Effector memory CD8-positive, alpha-beta T cell (primary cell): ENCODE measurements at places on chromosomes 3 and 15.

- no peaks in the 10 kb centered on the region for H3K4me1 ChIP-seq
- DNase-seq, result no peak
- no peak overlapping the region for H3K4me3 ChIP-seq
- H3K27ac ChIP-seq, result no peak overlapping the region
- no peaks in the 10 kb centered on the region for H3K36me3 ChIP-seq
These were observed 50.7 kb downstream of the LINGO1 start for GRCh38 chr15:77581896-77582569.

- no peaks in the 10 kb centered on the region for H3K36me3 ChIP-seq
- no peak overlapping the region for H3K27ac ChIP-seq
- H3K27me3 ChIP-seq, result no peaks in the 10 kb centered on the region
- H3K4me3 ChIP-seq, result no peak overlapping the region
- no peak for DNase-seq
These were observed 30.6 kb upstream of the CP start for GRCh38 chr3:149252272-149252671.

- DNase-seq, result no peak
- peak overlapping the region; percentile 54 for H3K4me3 ChIP-seq
- peaks cover 8% of the 10 kb centered on the region for H3K36me3 ChIP-seq
- peaks cover 33% of the 10 kb centered on the region for H3K27me3 ChIP-seq
- H3K4me1 ChIP-seq, result peaks cover 12% of the 10 kb centered on the region
- H3K27ac ChIP-seq, result no peak overlapping the region
These were observed 15.0 kb downstream of the PTH1R start for GRCh38 chr3:46892285-46893145.

GRCh38 chr3:186985661-186986364 lies 55.5 kb downstream of the ST6GAL1 start:
- H3K36me3 ChIP-seq, result peaks cover 44% of the 10 kb centered on the region
- peak overlapping the region; percentile 35 for H3K27ac ChIP-seq
- no peak for DNase-seq
- H3K27me3 ChIP-seq, result no peaks in the 10 kb centered on the region

DNA sequence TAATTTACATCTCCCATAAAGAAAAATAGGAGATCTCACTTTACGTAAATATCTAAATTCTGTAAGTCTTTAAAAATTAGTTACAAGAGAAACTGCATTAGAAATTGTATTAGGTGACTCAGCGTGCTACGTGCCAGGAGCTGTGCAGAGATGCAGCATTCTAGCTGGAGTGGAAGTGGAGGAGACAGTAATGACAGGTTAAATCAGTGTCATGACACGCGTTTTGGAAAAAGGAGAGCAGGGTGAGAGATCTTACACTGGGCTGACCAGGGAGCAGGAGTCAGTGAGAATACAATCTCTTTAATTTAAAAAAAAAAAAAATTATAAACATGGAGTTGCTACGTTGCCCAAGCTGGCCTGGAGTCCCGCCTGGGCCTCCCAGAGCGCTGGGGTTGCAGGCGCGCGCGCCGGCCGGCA lies 635 bp downstream of the TUBGCP5 start:
- H3K4me3 ChIP-seq, result peak overlapping the region; percentile 92
- H3K27me3 ChIP-seq, result no peaks in the 10 kb centered on the region
- peak overlapping the region; percentile 90 for H3K27ac ChIP-seq

- H3K4me3 ChIP-seq, result no peak overlapping the region
- H3K27ac ChIP-seq, result no peak overlapping the region
- peaks cover 3% of the 10 kb centered on the region for H3K36me3 ChIP-seq
- H3K27me3 ChIP-seq, result peaks cover 45% of the 10 kb centered on the region
- DNase-seq, result no peak
These were observed 268.4 kb upstream of the CHRM5 start for GRCh38 chr15:33699691-33700447.

DNA sequence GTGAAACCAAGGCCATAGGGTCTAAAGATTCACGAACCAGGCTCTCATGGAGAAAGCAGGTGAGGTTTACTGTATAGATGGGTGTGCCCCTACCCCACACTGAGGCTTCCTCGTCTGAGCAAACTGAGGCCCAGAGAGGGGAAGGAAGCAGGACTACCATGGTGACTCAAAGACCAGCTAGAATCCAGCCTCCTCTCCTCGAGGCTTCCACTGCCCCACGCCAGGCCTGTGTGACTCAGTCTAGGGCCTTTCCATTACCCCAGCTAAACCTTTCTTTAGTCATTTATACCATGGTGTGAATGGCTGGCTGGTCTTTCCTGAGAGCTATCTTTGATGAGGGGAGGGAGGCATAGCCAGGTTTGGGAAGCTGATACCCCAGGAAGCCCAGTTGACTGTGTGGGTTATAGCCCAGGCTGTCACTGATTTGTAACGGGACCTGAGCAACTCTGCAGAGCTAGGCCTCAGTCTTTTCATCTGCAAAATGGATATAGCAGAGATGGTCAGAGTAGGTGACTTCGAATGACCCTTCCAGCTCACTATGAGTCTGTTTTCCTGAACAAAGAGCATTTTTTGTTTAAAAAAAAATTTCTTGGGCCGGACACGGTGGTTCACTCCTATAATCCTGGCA lies 3.0 kb upstream of the RHO start:
- no peak overlapping the region for H3K4me3 ChIP-seq
- H3K36me3 ChIP-seq, result no peaks in the 10 kb centered on the region
- H3K27ac ChIP-seq, result peak overlapping the region; percentile 59
- H3K4me1 ChIP-seq, result peaks cover 5% of the 10 kb centered on the region

DNA sequence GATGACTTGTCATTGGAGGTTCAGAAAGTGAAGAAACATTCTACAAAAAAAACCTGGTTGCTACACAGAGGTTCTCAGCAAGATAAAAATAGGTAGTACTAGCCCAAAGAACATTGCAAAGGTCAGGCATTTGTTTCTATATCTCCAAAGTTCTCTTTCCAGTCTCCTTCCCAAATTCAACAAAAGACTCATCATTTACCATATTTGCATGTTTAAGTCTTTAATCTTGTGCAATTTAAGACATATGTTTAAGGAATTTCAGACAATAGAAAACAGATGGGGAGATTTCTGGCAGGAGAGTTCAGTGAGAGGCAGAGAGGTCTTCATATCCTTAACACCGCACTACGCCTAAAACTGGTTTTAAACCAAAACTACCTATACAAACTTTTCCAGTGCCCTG lies 173.8 kb upstream of the THBS1 start:
- DNase-seq, result no peak
- H3K4me3 ChIP-seq, result no peak overlapping the region
- no peak overlapping the region for H3K27ac ChIP-seq
- H3K4me1 ChIP-seq, result peaks cover 8% of the 10 kb centered on the region
- no peaks in the 10 kb centered on the region for H3K36me3 ChIP-seq

DNA sequence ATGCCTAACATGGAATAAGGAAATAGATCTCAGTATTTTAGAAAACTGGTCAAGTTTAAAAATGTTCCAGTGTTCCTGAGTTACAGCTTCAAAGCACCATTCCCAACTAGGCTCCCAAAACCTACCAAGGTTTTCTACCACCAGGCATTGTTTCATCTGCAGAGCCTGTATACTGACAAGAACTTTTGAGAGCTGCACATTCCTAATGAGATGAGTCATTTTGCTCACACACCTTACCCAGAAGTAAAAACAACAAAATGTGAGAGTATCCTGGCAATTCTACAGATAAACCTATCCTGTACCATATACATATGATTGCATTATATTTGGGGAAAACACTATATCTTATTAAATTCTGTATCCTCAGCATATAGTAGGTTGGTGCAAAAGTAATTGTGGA lies 90.7 kb downstream of the ATP8B4 start:
- H3K4me1 ChIP-seq, result no peaks in the 10 kb centered on the region
- no peaks in the 10 kb centered on the region for H3K27me3 ChIP-seq
- H3K36me3 ChIP-seq, result no peaks in the 10 kb centered on the region
- no peak overlapping the region for H3K27ac ChIP-seq

GRCh38 chr3:182400838-182401237 lies 392.5 kb upstream of the ATP11B start:
- no peak overlapping the region for H3K4me3 ChIP-seq
- peaks cover 3% of the 10 kb centered on the region for H3K36me3 ChIP-seq
- H3K27me3 ChIP-seq, result no peaks in the 10 kb centered on the region
- H3K27ac ChIP-seq, result no peak overlapping the region

- H3K27me3 ChIP-seq, result no peaks in the 10 kb centered on the region
- H3K4me3 ChIP-seq, result no peak overlapping the region
- DNase-seq, result no peak
- peaks cover 4% of the 10 kb centered on the region for H3K36me3 ChIP-seq
- H3K27ac ChIP-seq, result no peak overlapping the region
These were observed 82.7 kb downstream of the TMEM39A start for GRCh38 chr3:119380697-119381096.

DNA sequence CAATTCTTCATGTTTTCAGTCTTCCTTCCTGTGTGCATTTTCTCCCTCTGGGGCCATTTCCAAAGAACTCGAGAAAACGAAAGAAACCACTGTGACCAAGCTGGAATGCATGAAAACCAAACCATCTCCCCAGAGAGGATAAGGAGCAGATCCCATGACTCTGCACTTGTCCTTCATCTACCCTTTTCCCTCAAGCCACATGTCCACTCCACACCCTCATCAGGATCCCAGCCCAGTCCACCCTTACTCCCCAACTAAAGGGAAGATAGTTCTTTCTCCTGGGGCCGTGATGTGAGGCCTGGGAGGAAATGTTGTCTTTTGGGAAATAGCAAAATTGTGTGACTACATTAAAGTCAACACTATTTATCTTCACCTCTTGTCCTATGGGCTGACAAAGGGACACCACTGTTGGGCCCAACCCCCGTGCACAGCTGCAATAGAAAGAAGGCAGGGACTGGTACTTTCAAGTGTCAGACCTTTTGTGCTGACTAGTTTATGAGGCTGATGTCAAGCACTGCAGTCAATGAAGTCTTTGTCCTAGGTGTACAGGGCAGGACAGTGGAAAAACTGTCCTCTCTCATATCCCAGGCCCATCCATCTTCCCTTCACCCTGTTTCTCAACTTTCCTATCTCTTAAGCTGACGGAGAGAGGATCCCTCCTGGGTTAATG lies 487.1 kb upstream of the NR2F2 start:
- peaks cover 25% of the 10 kb centered on the region for H3K4me1 ChIP-seq
- peaks cover 3% of the 10 kb centered on the region for H3K36me3 ChIP-seq
- H3K27me3 ChIP-seq, result no peaks in the 10 kb centered on the region
- H3K27ac ChIP-seq, result no peak overlapping the region

- no peaks in the 10 kb centered on the region for H3K27me3 ChIP-seq
- no peak overlapping the region for H3K4me3 ChIP-seq
- no peaks in the 10 kb centered on the region for H3K4me1 ChIP-seq
- no peak overlapping the region for H3K27ac ChIP-seq
- no peaks in the 10 kb centered on the region for H3K36me3 ChIP-seq
These were observed 96.1 kb downstream of the HMG20A start for GRCh38 chr15:77516786-77517185.

DNA sequence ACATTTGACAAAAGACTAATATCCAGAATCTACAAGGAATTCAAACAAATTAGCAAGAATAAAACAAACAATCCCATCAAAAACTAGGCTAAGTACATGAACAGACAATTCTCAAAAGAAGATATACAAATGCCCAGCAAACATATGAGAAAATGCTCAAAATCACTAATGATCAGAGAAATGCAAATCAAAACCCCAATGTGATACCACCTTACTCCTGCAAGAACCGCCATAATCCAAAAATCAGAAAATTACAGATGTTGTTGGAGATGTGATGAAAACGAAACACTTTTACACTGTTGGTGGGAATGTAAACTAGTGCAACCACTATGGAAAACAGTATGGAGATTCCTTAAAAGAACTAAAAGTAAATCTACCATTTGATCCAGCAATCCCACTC lies 79.4 kb downstream of the SNTN start:
- no peaks in the 10 kb centered on the region for H3K4me1 ChIP-seq
- no peak overlapping the region for H3K27ac ChIP-seq
- peaks cover 16% of the 10 kb centered on the region for H3K27me3 ChIP-seq
- no peak overlapping the region for H3K4me3 ChIP-seq
- no peaks in the 10 kb centered on the region for H3K36me3 ChIP-seq

DNA sequence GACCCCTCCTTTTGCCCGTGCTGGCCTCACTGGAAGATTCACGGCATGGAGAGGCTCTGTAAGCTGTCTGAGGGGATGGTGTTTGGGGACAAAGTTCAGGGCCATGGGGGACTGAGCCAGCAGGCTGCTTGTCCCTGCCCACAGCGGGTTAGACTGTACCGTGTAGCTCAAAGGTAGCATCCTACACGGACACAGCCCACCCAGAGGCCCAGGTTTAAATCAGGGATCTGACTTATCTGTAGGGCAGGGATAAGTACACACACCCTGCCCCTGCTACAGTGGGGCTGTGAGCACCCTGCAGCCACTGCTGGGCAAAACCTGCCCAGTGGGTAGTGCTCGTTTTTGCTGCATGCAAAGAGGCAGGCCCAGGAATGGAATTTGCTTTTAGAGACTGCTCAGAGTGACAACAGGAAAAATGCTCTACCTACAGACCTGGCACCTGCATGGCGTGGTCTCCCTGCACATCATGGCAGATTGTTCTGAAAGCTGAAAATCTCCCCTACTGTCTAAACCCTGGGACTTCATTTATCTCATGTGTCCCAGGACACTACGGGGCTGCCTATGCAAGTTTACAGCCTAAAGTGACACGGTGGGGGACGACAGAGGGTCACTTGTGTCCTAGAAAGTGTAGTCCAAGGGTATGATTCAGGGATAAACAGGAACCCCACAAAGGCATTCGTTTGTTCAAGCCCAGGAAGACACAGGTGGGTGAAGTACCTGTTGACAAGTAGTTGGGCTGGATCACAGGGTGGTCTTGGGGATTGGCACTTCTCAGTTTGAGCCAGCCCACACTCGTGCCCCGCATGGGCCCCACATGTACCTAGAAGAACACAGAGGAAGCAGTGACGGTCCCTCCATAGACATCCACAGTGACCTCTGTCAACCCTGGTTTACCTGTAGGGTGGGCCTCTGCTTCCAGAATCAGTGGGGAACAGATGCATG lies 27.7 kb downstream of the CHDH start:
- H3K36me3 ChIP-seq, result peaks cover 3% of the 10 kb centered on the region
- H3K4me3 ChIP-seq, result peak overlapping the region; percentile 54
- no peak for DNase-seq
- H3K27ac ChIP-seq, result peak overlapping the region; percentile 12
- H3K27me3 ChIP-seq, result peaks cover 24% of the 10 kb centered on the region

- DNase-seq, result peak; percentile 15
- H3K4me1 ChIP-seq, result peaks cover 28% of the 10 kb centered on the region
- H3K4me3 ChIP-seq, result peak overlapping the region; percentile 94
- H3K36me3 ChIP-seq, result peaks cover 12% of the 10 kb centered on the region
- no peaks in the 10 kb centered on the region for H3K27me3 ChIP-seq
These were observed 543 bp downstream of the MEF2A start for GRCh38 chr15:99566157-99566897.
